Right ventricle myocardium superior (tissue), 1 donor: ENCODE measurements at places on chromosomes 12 and 14. TPM values are rescaled to one million over a fixed set of nuclear protein-coding genes. Genes with fewer than 3 reads are reported as not detected.

Gene GPRC5D
- total RNA-seq, result not detected

Gene LRRC9
- total RNA-seq, result not detected

Gene ATP6V1D
- total RNA-seq, result 154 TPM

Gene ADAMTS20
- not detected for total RNA-seq

Gene COX8C
- 0.94 TPM for total RNA-seq

Gene GZMB
- total RNA-seq, result 1.3 TPM

Gene TSHR
- total RNA-seq, result not detected

Gene OR10A7
- total RNA-seq, result not detected

Gene TMEM52B
- total RNA-seq, result not detected

Gene PLEK2
- total RNA-seq, result not detected

Gene AMN1
- 9.7 TPM for total RNA-seq

Gene CCDC177
- not detected for total RNA-seq

Gene MRPL51
- 280 TPM for total RNA-seq

Gene BEGAIN
- 0.46 TPM for total RNA-seq
